ENCODE measurements at places on chromosomes 4 and X.

GRCh38 chr4:135485371-135485770, 1283.8 kb upstream of the PABPC4L start:
- DNase-seq, result no peak

- no peak for DNase-seq
Observed at GRCh38 chr4:151766691-151767090, 5.9 kb upstream of the GATB start.

DNA sequence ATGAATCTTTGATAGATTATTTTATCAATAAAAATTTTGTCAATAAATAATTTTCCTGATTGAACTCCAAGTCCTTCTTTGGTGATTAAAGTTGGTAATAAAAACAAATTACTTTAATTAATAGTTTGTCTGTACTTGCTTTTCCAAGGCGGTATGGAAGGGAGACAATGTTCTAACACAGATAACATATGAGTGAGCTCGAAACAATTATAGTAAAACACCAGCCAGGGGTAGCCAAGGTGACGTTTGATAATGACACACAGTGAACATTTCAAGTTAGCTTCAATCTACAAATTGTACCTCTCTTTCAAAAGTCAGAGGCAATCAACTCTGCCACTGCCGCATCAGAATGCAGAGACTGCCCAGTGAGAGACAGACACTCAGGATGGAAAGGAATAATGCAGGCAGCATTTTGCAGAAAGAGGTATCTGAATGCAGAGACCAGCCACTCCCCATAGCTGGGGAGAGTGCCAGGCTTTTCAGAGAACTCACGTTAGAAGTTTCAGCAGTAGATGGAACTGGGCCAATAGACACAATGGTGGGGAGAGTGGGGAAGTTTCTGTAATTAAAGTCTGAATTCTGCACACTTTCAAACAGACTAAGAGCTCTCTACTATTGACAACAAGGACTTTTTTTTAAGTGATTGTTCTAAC, 18.1 kb upstream of the ATOH1 start:
- no peak for DNase-seq

DNA sequence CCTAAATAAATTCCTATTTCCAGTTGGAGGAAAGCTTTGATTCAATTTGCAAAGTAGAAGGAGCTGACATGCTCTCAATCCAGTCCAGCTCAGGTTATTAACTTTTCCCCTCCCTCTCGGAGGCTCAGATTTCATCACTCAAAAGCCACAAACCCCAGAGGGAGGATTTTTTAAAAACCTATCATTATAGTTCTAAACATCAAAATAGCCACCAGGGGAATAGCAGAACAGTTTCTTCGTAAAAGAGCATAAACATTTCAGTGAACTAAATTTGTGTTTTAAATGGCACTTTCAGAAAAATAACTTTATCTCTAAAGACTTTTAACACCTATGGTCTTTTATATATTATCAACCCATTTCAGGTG, 8.8 kb downstream of the GPRIN3 start:
- DNase-seq, result no peak

GRCh38 chr4:7013175-7013574, 30.0 kb upstream of the TADA2B start:
- no peak for DNase-seq

- no peak for DNase-seq
Observed at GRCh38 chr4:134320048-134320447, 118.5 kb upstream of the PABPC4L start.

All from stimulated activated CD4-positive, alpha-beta T cell treated with anti-CD3 and anti-CD28 coated beads, Interleukin-4, amount 100 ng/mL, for 1 hour (primary cell).